ENCODE measurements at places on chromosomes 1 and 21. TPM values are rescaled to one million over a fixed set of nuclear protein-coding genes. Genes with fewer than 3 reads are reported as not detected.

- H3K4me3 ChIP-seq: no peak overlapping the region
- DNase-seq: peak; percentile 20
- no peaks in the 10 kb centered on the region for H3K36me3 ChIP-seq
- peaks cover 14% of the 10 kb centered on the region for H3K4me1 ChIP-seq
Measured at GRCh38 chr1:196180847-196181593, 427.2 kb downstream of the KCNT2 start.

- H3K27ac ChIP-seq: no peak overlapping the region
- DNase-seq: no peak
- no peaks in the 10 kb centered on the region for H3K27me3 ChIP-seq
- H3K4me3 ChIP-seq: no peak overlapping the region
Measured at GRCh38 chr1:119132179-119132578, 8.3 kb downstream of the WARS2 start.

DNA sequence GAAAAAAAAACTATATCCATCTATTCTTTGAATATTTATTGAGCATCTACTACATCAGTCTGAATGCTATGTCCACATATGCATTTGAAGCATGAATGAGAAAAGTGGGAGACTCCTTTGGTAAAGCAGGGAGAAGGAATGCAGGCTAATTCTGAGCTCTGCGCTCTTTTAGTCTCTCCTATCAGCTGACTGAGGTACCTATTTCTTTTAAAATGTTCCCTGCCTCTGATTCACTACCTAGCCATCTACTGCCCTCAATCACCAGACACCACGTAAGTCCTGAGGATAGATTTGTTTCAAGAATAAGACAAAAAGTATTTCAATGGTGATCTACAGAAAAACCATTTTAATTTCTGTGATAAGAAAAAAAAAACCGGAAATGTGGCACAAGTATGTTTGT lies 3.8 kb upstream of the RGS13 start:
- H3K27me3 ChIP-seq: no peaks in the 10 kb centered on the region
- H3K36me3 ChIP-seq: no peaks in the 10 kb centered on the region
- no peak overlapping the region for H3K4me3 ChIP-seq
- no peak overlapping the region for H3K27ac ChIP-seq
- no peaks in the 10 kb centered on the region for H3K4me1 ChIP-seq
- DNase-seq: no peak

DNA sequence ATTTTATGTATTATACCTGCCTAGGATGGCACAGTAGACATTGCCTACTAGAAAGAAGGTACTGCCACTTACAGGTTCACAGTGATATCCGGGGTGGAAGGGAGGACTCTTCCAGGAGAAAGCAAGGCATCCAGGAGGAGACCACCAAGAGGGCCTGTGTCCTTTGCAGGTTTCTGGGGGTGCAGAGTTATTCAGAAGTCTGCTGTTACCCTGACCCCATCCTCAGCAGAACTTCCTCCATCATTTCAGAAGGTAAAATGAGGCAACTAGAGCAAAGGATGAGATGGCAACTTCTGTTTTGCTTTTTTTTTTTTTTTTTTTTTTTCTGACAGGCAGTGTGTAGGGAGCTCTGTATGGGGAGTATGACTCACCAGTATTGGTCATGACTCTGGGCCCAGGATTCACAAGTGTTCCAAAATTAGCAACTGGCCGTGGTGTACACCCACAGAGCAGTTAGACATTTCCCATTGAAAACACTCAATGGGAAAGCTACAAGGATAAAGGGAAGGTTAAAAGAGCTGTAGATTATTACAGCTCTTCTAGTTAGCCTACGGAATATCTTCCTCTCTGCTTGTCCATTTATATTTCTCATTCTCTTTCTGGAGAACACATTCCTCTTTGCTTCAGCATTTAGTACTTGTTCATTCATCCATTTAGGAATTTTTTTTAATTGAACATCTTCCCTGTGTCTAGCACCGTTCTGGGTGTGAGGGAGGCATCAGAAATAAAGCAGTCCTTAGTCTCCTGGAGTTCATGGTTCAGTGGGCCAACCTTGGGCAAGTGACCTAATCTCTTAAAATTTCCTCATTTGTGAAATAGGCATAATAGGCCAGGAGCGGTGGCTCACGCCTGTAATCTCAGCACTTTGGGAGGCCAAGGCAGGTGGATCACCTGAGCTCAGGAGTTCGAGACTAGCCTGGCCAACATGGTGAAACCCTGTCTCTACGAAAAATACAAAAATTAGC lies 50.5 kb upstream of the PPP2R5A start:
- peak; percentile 79 for DNase-seq
- H3K4me1 ChIP-seq: peaks cover 13% of the 10 kb centered on the region
- H3K27me3 ChIP-seq: no peaks in the 10 kb centered on the region
- H3K27ac ChIP-seq: peak overlapping the region; percentile 53
- no peaks in the 10 kb centered on the region for H3K36me3 ChIP-seq
- no peak overlapping the region for H3K4me3 ChIP-seq

DNA sequence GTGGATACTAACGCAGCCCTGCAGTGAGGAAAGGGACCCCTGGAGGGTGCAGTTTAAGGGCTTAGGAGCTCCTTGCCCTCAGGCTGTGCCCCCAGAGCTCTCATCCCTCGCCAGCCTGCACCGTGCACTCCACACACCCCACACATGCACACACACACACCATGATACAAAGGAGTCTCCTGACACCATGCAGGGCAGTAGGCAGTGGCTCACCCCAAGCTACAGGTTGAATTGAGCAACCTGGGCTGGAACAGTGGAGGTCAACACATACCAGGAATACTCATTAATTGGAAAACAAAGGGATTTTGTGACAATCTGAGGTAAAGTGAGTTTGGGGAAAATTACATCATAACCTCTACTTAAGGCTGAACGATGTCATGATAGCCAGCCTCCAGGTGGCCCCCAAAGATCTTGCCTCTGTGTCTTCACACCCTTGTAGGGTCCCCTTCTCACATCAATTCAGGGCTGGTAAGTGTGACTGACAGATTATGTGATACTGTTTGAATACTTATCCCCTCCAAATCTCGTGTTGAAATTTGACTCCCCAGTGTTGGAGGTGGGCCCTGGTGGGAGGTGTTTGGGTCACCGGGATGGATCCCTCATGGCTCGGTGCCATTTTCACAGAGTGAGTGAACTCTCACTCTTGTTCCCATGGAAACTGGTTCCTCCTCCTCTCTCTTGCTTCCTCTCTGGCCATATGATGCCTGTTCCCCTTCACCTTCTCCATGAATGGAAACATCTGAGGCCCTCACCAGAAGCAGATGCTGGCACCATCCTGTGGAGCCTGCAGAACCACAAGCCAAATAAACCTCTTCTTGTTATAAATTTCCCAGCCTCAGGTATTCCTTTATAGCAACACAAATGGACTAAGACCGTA lies 111.0 kb upstream of the RAB4A start:
- DNase-seq: no peak
- H3K36me3 ChIP-seq: no peaks in the 10 kb centered on the region
- no peaks in the 10 kb centered on the region for H3K27me3 ChIP-seq
- H3K4me3 ChIP-seq: no peak overlapping the region

DNA sequence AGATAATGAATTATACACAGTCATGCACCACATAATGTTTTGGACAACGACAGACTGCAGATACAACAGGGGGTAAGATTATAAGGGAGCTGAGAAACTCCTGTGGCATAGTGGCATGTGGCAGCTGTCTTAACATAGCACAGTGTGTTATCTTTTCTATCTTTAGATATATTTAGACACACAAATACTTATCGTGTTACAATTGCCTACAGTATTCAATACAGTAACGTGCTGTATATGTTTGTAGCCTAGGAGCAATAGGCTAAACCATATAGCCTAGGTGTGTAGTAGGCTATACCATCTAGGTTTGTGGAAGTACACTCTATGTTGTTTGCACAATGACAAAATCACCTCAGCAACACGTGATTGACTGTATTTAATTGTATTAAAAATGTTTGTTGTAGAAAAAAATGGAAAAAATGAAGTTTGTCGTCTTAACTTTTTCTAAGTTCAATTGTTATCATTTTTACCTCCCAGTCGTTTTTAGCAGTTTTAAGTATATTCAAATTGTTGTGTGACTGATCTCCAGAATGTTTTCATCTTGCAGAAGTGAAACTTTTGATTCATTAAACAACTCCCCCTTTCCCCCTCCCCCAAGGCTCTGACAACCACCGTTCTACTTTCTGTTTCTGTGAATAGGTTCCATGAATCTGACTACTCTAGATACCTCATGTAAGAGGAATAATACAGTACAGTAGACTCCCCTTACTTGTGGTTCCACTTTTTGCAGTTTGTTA lies 351.0 kb upstream of the B3GALT2 start:
- H3K27ac ChIP-seq: no peak overlapping the region
- DNase-seq: no peak
- H3K4me3 ChIP-seq: no peak overlapping the region
- H3K36me3 ChIP-seq: no peaks in the 10 kb centered on the region
- H3K4me1 ChIP-seq: no peaks in the 10 kb centered on the region

DNA sequence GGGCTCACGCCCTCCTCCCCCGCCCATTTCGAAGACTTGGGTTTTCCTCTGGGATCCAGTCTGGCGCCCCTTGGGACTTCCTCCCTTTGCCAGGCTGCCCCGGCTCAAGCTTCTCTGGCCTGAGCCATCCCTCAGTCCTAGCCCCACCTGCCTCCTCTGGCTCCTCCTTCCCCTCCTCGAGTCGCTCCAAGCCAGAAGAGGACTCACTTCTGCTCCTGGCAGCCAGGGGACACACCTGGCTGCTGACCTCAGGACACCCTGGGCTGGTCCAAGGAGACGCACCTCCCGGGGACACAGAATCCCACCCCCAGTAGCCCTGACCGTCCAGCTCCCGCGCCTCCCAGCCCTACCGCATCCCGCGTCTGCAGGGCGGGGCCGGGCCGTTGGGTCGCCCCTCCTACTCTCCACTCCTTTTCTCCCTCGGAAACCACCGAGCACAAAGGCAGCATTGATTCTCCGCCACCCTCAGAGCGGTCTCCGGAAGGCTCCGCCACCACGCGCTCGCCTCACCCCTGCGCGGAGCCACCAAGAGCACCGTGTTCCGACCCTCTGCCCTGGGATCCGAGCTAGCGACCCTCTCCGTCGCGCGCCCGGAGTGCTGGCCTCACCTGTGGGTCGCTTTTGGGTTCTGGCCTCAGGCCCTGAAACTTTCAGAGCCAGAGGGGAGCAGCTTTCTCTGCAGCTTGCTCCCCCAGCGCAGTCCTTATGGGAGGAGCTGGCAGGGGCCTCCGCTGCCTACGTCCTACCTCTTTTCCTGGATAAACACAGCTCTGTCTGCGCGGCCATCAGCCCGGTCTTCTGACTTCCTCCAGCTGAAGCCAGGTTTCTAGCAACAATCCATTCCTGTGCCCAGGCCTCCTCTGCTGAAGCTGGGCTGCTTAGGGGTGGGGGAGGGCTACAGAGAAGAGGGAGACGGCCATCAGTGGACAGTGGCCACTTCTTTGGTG lies at the start of gene C2CD4D:
Gene C2CD4D, minus strand, starts transcription at position 364 of the 947 bp plus-strand sequence. CDS start 831 bp downstream, outside the sequence.
- peak within 1 kb of the TSS; percentile 37 for H3K4me3 ChIP-seq
- peak within 1 kb of the TSS; percentile 57 for H3K27ac ChIP-seq
- no peaks in the 10 kb centered on the region for H3K36me3 ChIP-seq
- peak; percentile 67 for DNase-seq

DNA sequence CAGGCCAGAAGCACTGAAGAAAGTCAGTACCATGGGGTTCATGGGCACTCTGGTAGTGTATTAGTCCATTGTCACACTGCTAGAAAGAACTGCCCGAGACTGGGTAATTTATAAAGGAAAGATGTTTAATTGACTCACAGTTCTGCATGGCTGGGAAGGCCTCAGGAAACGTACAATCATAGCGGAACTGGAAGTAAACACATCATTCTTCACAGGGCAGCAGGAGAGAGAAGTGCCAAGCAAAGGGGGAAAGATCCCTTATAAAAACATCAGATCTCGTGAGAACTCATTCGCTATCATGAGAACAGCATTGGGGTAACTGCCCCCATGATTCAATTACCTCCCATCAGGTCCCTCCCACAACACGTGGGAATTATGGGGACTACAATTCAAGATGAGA lies 20.2 kb upstream of the ROR1 start:
- no peaks in the 10 kb centered on the region for H3K4me1 ChIP-seq
- no peaks in the 10 kb centered on the region for H3K27me3 ChIP-seq
- H3K27ac ChIP-seq: no peak overlapping the region
- H3K4me3 ChIP-seq: no peak overlapping the region

GRCh38 chr1:12012560-12013316 lies 6.6 kb upstream of the MIIP start:
- H3K27me3 ChIP-seq: no peaks in the 10 kb centered on the region
- H3K27ac ChIP-seq: no peak overlapping the region
- H3K36me3 ChIP-seq: peaks cover 35% of the 10 kb centered on the region
- H3K4me3 ChIP-seq: no peak overlapping the region
- no peaks in the 10 kb centered on the region for H3K4me1 ChIP-seq

- no peak overlapping the region for H3K27ac ChIP-seq
- no peak for DNase-seq
- H3K4me1 ChIP-seq: peaks cover 25% of the 10 kb centered on the region
Measured at GRCh38 chr1:204134103-204134502, 17.7 kb downstream of the ETNK2 start.

DNA sequence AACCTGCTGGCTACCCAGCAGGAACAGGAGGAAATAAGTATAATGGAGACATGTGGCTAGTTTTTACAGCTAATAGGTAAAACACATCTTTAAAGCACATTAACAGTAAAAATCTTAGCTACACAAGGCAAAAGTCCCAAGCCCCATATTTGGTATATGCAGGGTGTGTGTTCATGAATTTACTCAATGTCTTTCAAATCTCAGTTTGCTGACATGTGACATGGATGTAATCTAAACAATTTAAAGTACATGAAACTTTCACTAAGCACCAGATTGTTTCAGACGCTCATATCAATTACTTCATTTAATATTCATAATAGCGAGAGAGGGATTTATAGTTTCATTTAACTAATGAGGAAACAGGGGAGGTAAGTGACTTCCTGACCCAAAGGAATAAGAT lies 3.9 kb downstream of the TACSTD2 start:
- H3K4me1 ChIP-seq: no peaks in the 10 kb centered on the region
- peaks cover 3% of the 10 kb centered on the region for H3K27me3 ChIP-seq
- H3K27ac ChIP-seq: no peak overlapping the region
- DNase-seq: no peak
- no peaks in the 10 kb centered on the region for H3K36me3 ChIP-seq
- no peak overlapping the region for H3K4me3 ChIP-seq

GRCh38 chr1:228156515-228156881 lies 6.8 kb downstream of the GJC2 start:
- H3K4me1 ChIP-seq: no peaks in the 10 kb centered on the region
- H3K36me3 ChIP-seq: no peaks in the 10 kb centered on the region
- H3K27ac ChIP-seq: no peak overlapping the region
- H3K4me3 ChIP-seq: no peak overlapping the region
- DNase-seq: no peak

DNA sequence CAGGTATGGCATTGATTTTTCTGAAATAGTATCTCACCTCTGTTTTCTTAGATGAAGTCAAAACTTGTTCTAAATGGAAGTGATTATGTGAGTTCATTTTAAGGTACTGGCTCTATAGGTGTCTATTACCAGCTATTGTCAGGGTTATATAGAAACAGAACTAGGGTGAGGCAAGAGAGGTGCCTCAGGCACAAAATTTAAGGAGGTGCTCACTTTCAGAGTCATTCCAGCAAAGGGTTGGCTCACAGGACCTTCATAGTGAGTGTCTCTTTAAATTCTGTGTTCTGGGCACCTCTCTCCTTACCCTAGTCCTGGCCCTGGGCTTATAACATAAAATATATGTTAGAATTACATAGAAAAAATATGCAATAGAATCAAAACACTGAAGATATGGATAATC lies 49.3 kb downstream of the KIAA0319L start:
- H3K36me3 ChIP-seq: no peaks in the 10 kb centered on the region
- H3K4me3 ChIP-seq: no peak overlapping the region
- H3K4me1 ChIP-seq: peaks cover 22% of the 10 kb centered on the region

- DNase-seq: no peak
- no peak overlapping the region for H3K4me3 ChIP-seq
- peaks cover 41% of the 10 kb centered on the region for H3K27me3 ChIP-seq
- H3K27ac ChIP-seq: no peak overlapping the region
- no peaks in the 10 kb centered on the region for H3K4me1 ChIP-seq
Measured at GRCh38 chr1:2624735-2625300, 8.0 kb downstream of the MMEL1 start.

The SPATA17 gene
- not detected for total RNA-seq

The FCAMR gene
- not detected for total RNA-seq

The WNT4 gene
- total RNA-seq: not detected

The CEPT1 gene
- total RNA-seq: 30.1 TPM

Measured in SJSA1 (cell line).